Stimulated activated naive CD4-positive, alpha-beta T cell (primary cell): ENCODE measurements at places on chromosomes 16 and 17.

DNA sequence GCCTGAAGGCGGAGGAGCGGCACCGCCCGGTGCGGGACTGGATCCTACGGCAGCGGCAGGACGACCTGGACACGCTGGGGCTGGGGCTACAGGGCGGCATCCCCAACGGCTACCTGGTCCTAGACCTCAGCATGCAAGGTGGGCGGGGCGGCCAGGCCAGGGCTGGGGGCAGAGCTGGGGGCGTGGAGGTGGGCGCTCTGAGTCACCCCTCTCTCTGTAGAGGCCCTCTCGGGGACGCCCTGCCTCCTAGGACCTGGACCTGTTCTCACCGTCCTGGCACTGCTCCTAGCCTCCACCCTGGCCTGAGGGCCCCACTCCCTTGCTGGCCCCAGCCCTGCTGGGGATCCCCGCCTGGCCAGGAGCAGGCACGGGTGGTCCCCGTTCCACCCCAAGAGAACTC is 7.9 kb downstream of the MSLN start:
- DNase-seq = no peak

DNA sequence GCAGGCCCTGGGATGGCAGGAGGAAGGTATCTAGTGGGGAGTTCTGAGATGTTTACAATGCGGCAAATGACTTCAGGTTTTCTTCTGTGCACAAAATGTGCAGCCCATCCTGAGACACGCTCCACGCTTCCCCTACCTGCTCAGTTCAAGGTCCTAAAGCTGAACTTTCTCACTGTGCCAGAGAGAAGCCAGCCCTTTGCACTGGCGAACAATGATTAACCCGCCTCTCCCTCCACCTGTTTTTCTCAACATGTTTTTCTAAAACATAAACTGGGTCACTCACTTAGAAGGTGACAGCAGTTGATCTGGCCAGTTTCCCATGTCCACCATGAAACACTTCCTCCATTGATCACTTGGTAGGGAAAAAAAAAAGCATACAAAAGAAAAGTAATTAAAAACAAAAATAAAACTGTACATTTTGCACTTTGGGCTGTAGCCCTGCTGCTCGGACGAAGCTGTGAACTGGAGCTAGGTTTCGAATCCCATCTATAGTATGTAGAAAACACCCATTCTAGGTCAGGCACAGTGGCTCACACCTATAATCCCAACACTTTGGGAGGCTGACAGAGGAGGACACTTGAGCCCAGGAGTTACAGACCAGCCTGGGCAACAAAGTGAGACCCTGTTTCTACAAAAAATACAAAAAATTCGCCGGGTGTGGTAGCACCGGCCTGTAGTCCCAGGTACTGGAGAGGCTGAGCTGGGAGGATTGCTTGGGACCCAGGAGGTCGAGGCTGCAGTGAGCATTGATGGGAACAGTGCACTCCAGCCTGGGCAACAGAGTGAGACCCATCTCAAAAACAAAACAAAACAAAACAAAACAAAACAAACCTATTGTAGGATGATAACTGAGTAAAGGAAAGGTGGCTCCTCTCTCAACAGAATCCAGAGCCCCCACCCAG is 6.1 kb upstream of the G6PC1 start:
- DNase-seq = no peak

GRCh38 chr17:39231091-39231561 is 5.4 kb upstream of the STAC2 start:
- no peak for DNase-seq

- peak; percentile 60 for DNase-seq
Measured at GRCh38 chr17:32783602-32784001, 93.3 kb downstream of the MYO1D start.

GRCh38 chr17:22470411-22471175 is 778.3 kb downstream of the KCNJ18 start:
- DNase-seq = no peak

DNA sequence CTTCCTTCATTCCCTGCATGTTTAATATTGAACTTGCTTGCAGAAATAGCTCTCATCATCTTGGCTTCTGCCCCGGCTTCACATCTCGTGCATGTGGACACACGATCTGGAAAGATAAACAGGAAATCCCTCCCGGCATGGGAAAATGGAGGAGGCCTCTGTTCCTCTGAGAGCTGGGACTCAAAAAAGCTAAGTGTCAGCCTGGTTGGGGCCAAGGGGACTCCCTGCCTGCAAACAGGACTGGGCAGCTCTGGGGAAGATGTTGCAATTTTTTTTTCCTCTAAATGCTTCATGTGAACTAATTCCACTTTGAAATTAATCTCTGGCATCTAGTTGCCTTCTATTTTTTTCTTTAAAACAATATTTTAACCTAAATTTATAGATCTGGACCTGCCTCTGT is 24.8 kb downstream of the ITPRIPL2 start:
- DNase-seq = no peak

DNA sequence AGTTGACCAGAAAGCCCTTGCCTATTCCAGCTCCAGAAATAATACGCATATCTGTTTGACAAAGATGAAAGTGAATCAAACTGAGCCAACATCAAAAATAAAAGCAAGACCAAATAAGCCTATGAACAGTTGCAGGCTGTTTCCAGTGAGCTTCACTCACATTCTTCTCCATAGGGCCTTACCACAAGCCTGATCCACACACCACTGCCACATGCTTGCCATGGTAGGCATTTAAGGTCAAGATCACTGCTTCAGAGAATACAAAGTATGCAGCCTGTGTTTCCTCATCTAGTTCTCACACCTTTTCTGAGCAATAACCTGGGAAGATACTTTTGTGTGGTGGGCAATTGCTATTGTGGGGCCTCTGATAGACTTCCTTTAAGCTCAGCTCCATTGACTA is 1060.2 kb downstream of the CDH11 start:
- DNase-seq = no peak

GRCh38 chr16:50708373-50709060 is 15.1 kb downstream of the NOD2 start:
- no peak for DNase-seq

GRCh38 chr17:38981636-38982035 is 14.4 kb upstream of the FBXO47 start:
- DNase-seq = no peak

DNA sequence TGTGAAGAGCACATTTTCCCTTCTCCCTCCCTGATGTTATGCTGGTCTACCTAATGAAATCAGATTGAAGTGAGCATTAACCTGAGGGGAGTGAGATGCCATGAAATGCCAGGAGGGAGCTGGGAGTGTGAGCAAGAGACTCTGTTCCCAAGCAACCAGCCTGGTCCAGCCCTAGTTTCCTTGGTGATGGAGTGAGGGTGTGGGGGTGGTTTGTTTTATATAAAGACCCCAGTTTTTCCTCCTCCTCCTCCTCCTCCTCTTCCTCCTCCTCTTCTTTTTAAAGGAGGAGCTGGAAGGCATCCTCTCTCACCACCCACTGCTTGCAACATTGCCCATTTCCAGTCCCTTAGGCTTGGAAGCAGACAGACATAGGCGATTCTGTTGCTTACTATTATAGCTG is 97.1 kb downstream of the DNAH3 start:
- no peak for DNase-seq

DNA sequence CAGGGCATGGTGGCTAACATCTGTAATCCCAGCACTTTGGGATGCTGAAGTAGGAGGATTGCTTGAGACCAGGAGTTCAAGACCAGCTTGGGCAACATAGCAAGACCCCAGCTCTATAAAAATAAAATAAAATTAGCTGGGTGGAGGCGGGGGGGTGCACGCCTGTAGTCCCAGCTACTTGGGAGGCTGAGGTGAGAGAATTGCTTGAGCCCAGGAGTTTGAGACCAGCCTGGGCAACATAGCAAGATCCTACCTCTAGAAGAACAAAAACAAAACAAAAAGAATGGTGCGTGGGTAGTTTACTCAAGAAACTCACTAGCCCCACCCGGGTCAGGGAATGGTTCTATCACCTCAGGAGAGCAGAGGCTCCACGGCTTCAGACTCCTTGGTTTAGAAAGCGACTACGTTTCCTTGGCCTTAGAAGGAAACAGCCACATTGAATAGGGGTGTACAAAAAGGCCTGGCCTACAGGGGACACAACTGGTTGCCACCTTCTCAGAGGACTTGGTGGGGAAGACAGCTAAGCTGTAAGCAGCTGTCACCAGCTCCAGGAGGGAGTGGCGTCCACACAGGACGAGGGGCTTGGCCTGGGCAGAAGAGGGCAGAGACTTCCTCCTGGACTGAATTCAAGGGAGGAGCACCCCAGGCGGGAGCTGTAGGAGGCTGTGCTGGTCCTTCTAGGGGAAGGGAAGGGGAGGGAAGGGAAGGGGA is 716 bp downstream of the TK1 start:
- DNase-seq = no peak

- no peak for DNase-seq
Measured at GRCh38 chr17:7720125-7720524, 2.6 kb downstream of the DNAH2 start.

DNA sequence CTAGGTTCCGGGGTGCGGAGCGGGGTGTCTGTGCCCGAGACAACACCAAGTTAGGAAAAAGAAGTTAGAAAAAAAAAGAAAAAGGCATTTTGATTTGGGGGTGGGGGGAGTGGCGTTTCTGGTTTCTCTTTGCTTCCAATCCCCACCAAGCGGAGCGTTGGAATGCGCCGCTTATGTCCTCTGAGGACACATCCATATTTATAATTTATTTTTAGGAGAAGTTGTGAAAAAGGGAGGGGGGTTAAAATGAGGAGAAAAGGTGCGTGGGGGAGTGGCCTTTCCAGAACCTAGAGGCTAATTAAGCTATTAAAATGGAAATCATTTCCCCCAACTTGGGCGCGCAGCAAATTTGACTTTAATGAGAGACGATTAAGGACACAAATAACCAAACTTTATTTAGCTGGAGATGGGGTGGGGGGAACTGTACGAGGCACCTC is 232.1 kb downstream of the MRTFB start:
- DNase-seq = no peak

DNA sequence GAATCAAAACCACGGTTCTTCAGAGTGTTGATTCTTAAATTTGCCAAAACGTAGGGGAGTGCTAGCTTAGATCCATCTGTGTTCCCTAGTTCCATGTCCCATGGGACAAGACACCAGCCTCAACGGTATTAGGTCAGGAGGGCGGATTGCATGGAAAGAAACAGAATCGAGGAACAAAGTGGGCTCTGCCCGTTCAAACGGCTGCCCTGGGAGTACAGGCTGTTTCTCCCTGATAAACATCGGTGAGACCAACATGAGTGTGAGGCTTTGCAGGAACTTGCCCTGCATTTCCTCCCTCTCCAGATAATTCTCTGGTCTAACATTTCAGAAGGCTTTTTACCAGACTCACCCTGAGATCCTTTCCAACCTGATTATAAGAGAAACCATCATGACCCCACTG is 82.2 kb downstream of the MRM3 start:
- no peak for DNase-seq

DNA sequence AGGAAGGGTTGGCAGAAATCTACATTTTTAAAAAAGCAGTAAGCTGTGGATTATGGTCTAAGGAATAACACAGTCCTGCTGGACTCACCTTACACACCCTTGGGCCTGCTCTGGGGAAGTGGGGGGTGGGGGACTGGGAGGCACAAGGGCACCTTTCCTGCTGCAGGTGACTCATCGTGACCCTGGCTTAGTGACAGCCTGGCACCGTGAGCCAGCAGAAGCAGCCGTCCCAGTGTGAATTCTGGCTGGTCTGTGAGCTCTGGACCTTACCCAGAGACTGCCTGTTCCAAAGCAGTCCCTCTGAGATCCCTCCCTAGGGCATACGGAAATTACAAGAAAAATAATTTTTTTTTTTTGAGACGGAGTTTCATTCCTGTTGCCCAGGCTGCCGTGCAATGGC is 4.2 kb upstream of the CRK start:
- DNase-seq = no peak

DNA sequence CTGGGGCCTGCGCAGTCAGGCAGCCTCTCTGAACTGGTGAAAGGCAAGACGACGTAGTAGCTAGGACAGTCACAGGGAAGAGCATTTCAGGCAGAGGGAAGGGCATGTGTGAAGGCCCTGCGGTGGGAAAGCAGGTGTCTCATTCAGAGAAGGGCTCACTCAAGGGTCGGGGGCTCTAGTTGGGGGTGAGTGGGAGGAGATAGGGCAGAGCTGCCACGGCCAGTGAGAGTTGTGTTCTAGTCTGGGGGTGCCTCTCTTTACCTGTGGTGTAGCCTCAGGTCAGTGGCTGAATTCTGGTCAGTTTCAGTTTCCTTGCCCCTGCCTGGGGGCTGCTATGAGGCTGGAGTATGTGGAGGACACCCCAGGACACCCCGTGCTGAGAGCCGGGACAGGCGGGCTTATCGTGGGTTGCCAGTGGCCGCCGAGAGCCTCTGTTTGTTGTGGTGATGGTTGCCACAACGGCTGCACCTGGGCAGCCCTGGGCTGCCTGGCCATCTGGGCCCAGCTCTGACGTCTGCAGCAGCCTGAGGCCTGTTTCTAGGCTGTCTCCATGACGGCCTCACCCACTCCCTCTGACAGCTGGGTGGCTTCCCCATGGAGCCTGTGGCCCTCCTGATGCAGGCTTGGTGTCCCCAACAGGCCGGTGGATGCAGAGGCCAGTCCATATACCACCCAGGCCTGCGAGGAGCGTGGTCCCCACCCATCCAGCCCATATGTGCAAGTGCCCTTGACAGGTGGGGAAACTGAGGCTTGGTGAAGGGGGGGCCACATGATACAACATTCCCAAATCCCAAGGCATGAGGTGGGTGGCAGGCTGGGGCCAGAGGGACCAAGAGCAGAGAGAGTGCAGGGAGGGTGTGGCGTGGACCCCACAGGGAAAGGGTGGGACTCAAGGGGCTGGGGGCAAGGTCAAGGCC is 10.8 kb downstream of the MAP2K3 start:
- DNase-seq = no peak

DNA sequence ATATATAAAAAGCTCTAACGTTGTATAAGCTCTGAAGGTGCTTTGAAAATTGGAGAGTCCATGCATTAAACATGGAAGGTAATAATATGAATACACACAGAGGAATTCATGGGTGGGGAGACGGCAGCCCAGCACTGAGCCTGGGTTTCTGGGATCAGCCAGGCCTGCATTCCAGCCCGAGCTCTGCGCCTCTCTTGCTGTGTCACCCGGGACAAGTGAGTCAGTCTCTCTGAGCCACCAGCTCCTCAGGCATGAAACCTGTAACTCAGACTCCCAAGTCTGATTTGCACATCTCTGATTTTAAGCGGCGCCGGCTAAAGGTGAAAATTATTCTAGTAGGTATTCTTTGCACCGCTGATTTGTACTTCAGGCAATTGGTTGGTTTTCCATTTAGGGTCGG is 238.8 kb downstream of the MRTFB start:
- DNase-seq = no peak

DNA sequence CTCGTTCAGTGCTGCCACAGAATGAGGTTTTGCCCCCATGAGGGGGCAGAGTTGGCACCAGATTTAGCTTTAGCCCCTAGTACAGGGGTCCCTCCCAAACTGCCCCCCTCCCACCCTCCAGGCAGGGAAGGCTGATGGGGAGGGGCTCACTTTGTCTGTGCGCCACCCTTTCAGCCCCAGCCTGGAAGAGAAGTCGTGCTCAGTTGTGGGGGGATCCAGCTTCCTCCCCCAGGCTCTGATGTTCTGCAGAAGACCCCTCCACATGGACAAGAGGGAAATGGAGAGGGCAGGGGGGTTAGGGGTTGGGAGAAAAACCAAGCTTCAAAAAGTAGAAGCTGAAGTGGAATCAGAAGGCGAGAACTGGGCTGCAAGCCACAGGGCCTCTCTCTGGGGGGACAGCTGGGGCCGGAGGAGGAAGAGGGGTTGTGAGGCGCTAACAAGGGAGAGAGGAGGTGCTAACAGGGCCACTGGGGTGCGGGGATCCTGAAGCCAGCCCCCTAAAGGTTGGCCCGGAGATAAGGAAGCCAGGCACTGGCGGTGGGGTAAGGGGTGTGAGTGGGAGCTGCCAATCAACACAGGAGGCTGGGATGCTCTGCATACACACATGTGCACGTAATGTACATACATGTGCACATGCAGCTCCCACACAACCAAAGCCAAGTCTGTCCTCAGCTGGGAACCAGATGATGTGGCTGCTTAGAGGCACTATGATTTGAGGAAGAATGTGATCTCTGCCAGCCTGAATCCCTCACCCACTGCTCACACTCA is 7.0 kb upstream of the TMEM92 start:
- no peak for DNase-seq
